ENCODE measurements at places on chromosomes 7 and 10.

- no peak for DNase-seq
These were observed 103.3 kb downstream of the ACTR3B start for GRCh38 chr7:152862856-152863255.

- no peak for DNase-seq
These were observed 18.3 kb downstream of the TMEM248 start for GRCh38 chr7:66939325-66939724.

- no peak for DNase-seq
These were observed 34.2 kb downstream of the SRI start for GRCh38 chr7:88185650-88186049.

DNA sequence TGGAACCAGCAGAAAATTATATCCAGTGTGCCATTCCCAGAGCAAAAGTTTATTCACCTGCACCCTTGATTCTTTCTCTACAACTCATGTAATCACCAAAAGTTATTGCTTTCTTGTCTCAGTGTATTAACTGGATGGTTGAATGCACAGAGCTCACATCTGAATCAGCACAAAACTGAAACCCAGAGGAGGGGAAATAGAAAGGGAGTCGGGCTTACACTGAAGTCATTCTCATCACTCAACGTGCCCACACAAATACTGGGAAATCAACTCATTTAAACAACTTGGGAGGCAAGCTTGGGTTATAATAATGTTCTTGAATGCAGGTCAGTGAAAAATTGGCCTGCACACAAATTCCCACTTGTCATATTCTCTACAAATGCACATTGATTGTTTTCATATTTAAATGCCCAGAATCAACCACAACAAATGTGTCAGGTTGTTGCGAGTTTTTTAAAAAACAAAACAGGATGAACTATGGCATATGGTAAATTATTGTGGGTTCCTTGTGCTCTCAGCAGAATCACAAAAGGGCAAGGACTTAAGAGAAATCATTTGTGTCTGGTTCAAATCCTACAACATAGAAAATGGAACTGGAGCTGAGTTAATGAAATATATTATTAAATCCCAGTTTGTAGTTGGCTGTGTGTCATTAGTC is 125.9 kb upstream of the NOBOX start:
- DNase-seq: no peak

GRCh38 chr7:15042285-15043065 is 139.9 kb upstream of the DGKB start:
- no peak for DNase-seq

DNA sequence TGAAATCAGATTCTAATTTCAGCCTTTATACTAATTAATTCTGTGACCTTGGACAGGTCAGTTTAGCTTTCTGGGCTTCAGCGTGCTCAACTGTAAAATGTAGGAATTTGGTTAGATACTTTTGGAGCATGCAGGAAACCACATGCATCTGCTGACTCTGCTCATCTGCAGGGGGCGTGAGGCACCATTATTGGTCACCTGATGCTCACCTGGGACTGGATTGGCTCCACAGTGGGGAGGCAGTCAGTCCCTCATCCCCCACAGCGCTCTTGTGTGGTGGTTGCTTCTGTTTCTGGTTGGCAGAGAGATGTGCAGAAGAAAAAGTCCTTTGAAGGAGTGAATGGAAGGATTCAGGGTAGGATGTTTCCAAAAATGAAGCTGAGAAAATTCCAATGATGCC is 150.9 kb upstream of the MTPN start:
- DNase-seq: no peak

- no peak for DNase-seq
These were observed 90.7 kb downstream of the NPSR1 start for GRCh38 chr7:34748728-34749089.

GRCh38 chr7:84904561-84904960 is 282.3 kb downstream of the SEMA3D start:
- DNase-seq: no peak

DNA sequence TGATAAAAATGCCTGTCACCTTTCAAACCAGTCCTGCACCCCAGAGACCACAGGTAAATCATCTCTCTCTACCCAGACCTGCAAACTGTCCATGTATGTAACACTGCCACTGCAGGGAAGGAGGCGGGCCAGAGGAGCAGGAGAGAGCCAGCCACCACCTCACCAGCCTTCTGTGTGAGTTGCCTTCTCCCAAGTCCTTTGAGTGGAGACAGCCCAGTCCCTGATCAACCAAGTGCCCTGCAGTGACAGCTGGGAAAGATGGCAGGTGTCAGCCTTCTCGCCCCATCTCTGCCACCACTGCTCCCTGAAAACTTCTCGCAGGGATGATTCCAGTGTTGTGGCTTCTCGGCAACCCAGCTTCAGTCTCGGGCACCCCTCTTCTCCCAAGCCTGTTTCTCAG is 42.4 kb downstream of the MTURN start:
- DNase-seq: no peak

- no peak for DNase-seq
These were observed 480.6 kb downstream of the DNAJB6 start for GRCh38 chr7:157817433-157817832.

- peak; percentile 89 for DNase-seq
These were observed at the start of the genes MDH2 and STYXL1 for GRCh38 chr7:76047811-76048667. Gene MDH2, plus strand, starts transcription at chr7:76048106. Its CDS starts 55 bp downstream, at chr7:76048161. Gene STYXL1, minus strand, starts transcription at chr7:76048000. Its CDS starts 17,477 bp downstream, at chr7:76030523.

GRCh38 chr10:97138174-97138573 is 47.6 kb downstream of the SLIT1 start:
- no peak for DNase-seq

GRCh38 chr7:33109758-33110238 is 594 bp upstream of the RP9 start:
- no peak for DNase-seq

DNA sequence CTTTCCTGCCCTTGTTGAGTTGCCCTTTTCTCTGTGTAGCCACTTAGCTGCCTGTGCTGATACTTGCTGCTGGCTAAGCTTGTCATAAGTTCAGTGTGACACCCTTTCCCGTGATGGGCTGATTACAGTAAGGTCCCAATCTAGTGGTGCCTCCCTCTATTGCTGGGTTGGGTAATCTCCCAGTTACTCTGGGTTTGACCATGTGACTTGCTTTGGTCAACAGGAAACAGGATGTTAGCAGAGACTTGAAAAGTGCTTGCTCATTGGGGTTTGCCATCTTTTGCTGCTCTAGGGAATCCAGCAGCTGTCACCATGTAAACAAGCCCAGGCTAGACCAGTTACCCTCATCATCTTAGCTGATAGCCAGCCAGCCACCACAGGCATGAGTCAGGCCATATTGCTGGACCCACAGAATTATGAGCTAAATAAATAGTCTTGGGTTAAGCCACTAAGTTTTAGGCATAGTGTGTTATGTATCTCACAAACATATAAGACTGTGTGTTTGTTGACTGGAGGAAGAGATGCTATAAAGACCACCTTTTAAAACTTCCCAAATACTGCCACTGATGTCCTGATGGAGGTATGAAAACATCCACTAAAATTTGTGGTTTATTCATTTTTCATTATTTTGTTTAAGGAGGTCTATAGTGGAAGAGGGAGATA is 4.0 kb upstream of the LEP start:
- DNase-seq: no peak

- DNase-seq: no peak
These were observed 351.2 kb downstream of the GFRA1 start for GRCh38 chr10:115921795-115922194.

DNA sequence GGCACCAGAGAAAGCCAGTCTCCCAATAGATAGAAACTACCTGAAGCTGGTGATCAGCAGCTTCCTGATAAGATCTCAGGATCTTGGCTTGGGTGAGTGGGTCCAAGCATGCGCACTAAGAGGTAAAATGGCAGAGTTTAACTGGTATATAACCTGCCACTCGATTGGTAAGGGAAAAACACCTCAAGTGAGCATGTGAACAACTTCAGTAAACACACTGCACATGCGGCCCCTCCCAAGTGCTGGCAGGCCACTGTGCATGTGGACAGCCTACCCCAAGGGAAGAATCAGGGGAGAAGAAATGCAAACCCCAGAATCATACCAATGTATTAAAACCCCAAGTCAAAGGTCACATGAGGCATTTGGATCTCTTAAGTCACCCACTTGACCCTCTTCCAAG is 17.7 kb upstream of the PON1 start:
- DNase-seq: no peak

All from nephron progenitor cell (in vitro differentiated cells).